ENCODE measurements at places on chromosomes 2 and 18. TPM values are rescaled to one million over a fixed set of nuclear protein-coding genes. Genes with fewer than 3 reads are reported as not detected.

GRCh38 chr2:29562896-29563295, 358.5 kb downstream of the ALK start:
- no peak for DNase-seq

The CTNNA2 gene
- polyA plus RNA-seq: 4.3 TPM

DNA sequence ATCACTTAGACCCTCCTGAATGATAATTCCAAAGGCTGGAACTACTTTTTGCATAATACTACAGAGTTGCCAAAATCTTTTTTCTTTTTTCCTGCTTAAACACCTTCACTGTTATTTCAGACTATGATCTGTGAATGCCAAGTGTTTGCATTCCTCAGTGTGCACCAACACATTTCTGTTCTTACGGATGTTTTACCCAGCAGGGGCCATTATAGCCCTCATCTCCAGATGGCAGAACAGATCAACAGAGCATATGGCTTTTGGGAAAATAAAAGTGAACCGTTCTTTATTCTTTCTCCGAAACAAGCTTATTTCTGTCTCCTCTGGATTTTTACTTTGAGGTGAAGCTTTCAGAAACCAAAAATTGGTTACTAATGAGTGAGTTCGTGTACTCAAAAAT, 1226.6 kb upstream of the FAM98A start:
- DNase-seq: no peak

DNA sequence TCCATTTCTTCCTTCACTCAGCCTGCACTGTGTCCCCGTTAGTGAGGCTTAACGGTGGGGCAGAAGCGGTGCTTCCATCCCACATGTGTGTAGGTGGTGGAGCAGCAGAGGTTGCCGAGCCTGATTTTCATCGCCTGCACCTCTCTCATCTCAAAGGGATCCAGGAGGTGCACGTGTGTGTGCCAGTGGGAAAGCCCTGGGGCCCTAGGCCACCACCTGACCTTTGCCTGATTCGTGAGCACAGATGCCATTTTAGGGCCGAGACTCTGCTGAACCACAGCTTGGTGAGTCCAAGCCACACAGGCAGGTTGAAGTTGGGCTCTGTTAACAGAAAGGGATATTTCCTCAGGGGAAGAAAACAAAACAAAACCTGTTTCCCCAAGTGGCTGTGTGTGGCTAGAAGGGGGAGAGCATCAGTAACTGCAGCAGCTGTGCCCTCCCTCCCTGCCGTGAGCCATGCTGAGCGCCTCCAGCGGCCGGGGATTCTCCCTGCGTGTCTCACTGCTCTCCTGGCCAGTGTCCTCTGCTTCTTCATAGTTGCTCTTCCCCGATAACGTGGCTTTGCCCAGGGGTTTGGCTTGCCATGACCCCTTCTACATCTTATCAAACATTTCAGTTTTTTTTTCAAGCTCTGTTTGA, 81.5 kb downstream of the MAPRE2 start:
- DNase-seq: no peak

- DNase-seq: no peak
These were observed 1.6 kb downstream of the GALNT13 start for GRCh38 chr2:153873052-153874048.

The TEKT4 gene
- polyA plus RNA-seq: 0.35 TPM

DNA sequence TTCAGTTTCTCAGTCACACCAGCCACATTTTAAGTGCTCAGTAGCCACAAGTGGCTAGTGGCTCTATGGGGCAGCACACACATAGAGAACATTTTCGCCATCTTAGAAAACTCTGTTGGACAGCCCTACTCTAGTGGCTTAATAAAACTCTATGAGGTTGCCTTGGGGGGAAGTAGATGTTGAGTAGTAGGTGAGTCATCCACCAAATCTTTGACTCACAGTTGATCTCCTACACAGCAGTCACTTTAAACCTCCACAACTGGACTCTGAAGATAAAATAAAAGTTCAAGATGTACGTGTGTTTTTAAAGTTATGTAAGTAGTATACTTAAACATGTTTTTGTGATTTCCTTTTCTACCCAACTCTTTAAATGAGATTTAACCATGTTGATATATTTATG, 379.0 kb downstream of the SETBP1 start:
- DNase-seq: no peak
